RCC 7860 (cell line): ENCODE measurements at places on chromosomes 5 and 9.

DNA sequence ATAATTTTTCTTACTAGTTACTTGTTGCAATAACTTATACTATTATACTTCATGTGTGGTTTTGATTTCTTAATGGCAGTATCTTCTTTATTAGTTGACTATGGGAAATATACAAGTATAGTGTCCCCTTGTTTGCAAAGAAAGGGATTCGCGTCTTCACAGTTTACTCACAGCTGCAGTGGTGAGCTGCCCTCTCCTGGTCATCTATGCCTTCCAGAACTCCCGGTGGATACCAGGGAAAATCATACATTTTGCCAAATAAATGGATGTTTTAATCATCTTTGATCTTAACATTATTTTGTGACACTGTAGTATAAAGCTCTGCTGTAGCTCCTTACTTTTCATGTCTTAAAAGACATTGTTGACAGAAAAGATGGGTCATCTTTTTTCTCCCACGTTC is 142.0 kb downstream of the ZCCHC7 start:
- DNase-seq: no peak

DNA sequence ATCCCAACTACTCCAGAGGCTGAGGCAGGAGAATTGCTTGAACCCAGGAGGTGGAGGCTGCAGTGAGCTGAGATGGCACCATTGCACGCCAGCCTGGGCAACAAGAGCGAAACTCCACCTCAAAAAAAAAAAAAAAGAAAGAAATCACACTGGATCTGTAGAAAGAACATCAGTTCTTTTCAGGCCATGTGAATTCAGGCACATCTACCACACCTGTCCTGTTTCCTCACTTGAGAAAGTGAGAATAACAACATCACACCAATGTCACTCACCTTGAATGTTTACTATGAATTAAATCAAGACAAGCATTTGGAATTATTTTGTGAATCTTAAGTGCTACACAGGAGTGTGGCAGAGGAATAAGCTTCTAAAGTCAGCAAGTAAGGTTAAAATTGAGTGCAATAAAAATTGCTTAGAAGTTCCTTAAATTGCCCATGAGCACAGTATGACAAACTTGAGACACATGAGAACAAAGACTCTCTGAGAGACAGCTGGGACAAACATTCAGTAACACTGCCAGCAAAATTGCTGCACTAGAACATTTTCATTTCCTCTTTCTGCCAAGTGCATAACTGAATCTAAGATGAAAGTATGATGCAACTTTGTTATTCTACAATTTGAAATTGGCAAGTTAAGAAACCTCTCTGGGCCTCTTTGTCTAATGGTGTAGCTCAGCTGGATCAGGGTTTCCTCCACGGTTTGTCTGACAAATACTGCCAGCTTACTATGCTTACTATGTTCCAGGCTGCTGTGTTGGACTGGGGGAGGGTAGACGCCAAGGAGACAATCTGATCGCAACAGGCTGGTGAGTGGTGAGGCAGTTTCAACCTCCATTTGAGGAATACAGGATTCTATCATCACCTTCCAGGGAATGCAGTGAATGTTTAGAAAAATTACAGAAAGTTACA is 1.9 kb upstream of the RIC1 start:
- peak; percentile 51 for DNase-seq

DNA sequence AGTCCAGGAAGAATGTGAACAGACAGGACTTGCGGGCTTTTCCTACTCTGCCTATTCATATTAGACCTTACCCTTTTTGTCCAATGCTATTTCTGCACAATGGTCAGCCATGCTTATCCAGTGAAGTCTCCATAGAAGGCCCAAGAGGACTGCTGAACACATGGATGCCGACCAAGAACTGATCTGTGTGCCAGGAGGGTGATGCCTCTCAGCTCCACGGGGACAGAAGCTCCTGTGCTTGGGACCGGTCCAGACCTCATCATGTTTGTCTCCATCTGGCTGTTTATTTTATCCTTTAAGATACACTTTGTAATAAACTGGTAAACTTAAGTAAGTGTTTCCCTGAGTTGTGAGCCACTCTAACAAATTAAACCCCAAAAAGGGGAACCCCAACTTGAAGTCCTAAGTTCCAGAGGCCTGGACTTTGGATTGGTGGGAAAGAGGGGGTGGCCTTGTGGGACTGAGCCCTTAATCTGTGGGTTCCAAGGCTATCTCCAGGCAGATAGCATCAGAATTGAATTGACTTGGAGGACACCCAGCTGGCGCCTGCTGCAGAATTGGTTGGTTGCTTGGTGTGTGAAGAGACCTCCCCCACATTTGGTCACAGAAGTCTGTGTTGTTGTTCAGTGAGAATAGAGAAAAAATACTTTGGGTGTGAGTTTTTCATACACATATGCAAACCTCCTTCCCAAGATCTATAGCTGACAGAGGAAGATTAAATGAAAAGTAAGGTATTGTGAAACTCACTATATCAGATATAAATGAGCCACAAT is 57.9 kb upstream of the ANKH start:
- DNase-seq: no peak

- DNase-seq: no peak
These were observed 18.6 kb upstream of the CFAP95 start for GRCh38 chr9:69801989-69802388.

DNA sequence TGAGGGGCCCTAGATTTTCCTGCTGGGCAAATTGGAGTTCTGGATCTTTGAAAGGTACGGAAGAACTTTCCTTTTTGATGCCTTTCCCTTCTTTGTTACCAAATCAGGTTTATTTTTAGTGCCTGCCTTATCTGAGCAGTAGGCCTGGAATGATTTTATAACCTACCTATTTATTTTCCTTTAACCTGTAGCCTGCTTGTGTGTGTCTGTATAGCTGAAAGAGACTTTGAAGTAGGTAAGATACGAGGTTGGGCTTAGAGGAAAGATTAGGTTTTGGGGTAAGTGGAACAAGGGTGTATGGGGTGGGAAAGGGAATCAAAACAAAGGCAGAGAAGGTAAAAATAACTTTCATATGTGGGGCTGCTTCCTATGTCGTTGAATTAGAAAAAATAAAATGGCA is 211.2 kb downstream of the CD180 start:
- no peak for DNase-seq
